Anterior cingulate cortex (tissue), 58 donors: ENCODE measurements at places on chromosomes 1 and 21.

DNA sequence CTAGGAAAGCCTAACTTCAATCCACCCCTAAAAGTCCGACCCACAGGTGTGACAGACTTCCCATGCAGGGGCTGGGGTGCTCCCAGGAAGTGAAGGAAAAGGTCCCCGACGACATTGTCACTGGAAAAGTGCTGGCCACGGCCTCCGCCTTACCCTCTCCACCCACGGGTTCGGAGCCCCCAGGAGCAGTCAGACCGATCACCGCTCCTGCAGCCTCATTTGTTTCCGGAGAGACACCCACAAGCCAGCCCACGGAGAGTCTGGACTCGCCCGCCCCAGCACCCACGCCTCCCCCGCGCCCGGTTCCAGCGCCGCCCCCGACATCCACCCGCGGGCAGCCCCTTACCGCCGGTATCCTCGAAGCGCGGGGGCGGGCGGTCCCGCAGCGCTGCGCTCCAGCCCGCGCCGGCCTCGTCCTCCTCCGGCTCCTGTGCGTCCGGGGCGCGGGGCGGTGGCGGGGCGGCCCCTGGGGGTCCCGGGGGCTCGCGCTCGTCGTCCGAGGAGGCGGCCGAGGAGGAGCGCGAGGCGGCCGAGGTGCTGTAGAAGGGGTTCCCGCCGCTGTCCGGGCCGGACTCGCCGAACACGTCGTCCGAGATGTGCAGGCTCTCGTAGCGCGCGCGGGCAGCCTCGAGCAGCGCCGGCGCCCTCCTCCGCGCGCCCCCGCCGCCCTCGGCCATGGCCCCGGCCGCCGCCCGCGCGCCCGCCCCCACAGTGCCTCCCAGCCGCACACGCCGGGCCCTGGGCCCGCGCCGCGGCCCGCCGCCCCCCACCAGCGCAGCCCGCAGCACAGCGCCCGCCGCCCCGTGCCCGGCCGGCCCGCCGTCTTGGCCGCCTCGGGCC lies 660 bp downstream of the PGBD5 start:
- DNase-seq, result no peak

GRCh38 chr1:153336650-153337049 lies 12.0 kb downstream of the PGLYRP4 start:
- DNase-seq, result no peak

GRCh38 chr1:34711485-34711884 lies 43.4 kb upstream of the GJB5 start:
- no peak for DNase-seq

- no peak for DNase-seq
Observed at GRCh38 chr1:244092293-244092963, 41.3 kb downstream of the ZBTB18 start.

- no peak for DNase-seq
Observed at GRCh38 chr1:221832617-221833016, 90.7 kb upstream of the DUSP10 start.

DNA sequence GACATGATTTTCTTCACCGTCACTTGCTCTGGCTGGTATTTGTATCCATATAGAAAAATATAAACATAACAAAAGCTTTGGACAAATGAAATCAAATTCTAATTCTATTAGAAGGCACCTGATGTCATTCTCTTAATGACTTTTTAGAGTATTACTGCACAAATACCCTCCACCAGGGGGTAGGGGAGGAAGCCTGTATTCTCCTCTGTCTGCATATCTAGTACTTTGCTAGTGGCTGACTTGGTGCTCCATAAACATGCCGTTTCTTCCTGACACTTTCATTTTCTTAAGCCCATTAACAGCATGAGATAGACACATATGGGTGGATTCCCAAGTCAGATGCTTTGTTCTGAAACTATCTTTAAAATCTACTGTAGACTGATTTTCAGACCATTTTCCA lies 20.6 kb upstream of the KCNJ15 start:
- no peak for DNase-seq

- no peak for DNase-seq
Observed at GRCh38 chr1:233569636-233570035, 44.3 kb upstream of the KCNK1 start.

GRCh38 chr1:93148001-93148400 lies 32.2 kb downstream of the TMED5 start:
- no peak for DNase-seq

- no peak for DNase-seq
Observed at GRCh38 chr1:54545916-54546635, 2.0 kb upstream of the ACOT11 start.

GRCh38 chr1:156045076-156045475 lies 8.5 kb downstream of the UBQLN4 start:
- DNase-seq, result no peak

DNA sequence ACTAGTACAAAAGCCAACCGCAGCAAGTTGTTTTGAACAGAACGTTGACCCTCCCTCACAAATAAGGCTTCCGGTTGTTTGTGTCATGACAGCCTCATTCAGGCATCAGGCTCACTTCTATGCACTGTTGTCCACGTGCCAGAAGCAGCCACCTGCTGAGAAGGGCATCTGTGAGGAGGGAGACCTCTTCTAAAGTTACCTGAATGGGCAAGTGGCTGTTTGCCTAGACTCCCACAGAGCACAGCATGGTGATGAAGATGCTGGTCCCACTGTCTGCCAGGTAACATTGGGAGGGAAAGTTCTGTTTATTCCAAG lies 176.1 kb downstream of the CLIC6 start:
- no peak for DNase-seq

- no peak for DNase-seq
Observed at GRCh38 chr1:30680429-30680828, 43.0 kb downstream of the MATN1 start.

- DNase-seq, result no peak
Observed at GRCh38 chr1:22884806-22885530, 87.7 kb downstream of the LACTBL1 start.

DNA sequence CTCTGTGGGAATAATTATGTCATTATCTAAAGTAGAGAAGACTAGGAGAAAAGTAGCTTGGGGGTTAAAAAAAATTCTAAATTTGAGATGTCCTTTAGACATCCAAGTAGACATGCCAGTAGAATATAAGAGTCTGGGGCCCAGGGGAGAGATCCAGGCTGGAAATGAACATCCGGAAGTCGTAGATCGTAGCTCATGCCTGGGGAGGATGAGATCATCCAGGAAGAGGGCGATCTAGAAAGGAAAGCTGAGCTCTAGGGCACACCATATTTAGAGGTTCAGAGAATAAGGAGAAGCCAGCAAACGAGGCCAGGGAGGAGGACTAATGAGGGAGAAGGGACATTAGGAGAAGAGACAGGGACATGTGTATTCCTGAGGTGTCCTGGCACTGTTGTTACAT lies 12.2 kb downstream of the NGF start:
- DNase-seq, result no peak

DNA sequence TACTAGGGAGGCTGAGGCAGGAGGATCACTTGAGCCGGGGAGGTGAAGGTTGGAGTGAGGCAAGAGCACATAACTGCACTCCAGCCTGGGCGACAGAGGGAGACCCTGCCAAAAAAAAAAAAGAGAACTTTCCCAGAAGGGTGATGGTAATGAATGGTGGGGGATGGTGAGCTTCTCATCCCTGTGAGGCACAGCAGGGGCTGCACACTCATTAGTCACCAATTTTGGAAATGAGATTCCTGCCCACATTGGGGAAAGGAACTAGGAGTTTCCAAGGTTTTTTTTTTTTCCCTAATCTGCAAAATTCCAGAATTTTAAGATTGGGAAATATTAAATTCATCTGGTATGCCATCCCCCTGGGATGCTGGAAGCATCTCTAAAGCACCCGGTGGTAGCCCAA lies 50.2 kb upstream of the SSBP3 start:
- no peak for DNase-seq

GRCh38 chr1:198220428-198220827 lies 63.6 kb downstream of the NEK7 start:
- DNase-seq, result no peak

GRCh38 chr1:11761988-11762406 lies at the start of gene C1orf167:
C1orf167 (plus strand) TSS chr1:11762193; CDS start chr1:11764401, 2,208 bp downstream.
- DNase-seq, result no peak

- DNase-seq, result no peak
Observed at GRCh38 chr1:205241366-205242030, 13.8 kb downstream of the TMCC2 start.

DNA sequence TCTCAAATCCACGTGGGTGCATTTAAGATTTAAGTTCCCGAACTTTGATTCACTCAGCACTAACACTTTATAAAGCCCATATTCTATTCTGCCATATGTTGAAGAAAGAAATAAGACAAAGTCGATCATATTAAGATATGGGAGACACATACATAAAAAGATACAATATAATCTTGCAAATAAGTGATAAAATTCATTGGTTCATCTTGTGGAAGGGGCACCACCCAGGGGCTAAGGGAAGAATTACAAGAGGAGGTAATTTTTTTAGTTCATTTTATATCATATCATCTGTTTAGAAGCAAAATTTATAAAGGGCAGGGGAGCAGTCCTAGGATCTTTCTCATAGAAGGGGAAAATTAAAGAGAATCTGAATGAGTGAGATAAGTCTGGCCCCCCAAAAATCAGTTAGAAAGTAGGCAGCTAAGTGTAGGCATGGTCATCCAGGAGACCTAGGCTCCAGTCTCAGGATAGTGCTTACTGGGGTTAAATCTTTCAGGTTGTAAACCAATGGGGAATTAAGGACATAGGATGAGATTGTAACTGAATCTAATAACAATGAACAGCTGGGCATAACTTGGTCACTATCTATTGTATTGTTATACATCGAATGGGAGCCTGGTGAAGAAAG lies 124.2 kb upstream of the L1TD1 start:
- no peak for DNase-seq

DNA sequence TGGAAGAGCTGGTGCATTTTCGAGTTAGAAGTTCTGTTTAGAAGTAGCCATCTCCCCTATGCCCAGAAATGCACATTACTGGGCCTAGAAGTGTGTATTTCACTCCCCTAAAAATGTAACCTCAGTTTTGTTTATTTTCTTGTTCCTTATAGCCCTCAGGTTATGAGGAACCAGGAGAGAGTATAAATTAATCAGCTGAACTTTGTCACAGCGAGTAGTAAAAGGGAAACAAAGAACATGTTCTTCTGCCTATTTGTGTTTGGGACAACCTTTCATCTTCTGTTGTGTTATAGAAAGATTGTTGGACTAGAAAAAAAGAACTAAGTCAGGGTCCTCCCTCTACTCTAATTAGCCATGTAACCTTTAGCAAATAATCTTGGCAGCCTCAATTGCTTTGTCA lies 160.5 kb upstream of the PDE4B start:
- DNase-seq, result no peak

- DNase-seq, result no peak
Observed at GRCh38 chr1:37633938-37634243, 801 bp downstream of the RSPO1 start.

GRCh38 chr1:71093938-71094337 lies 13.1 kb upstream of the ZRANB2 start:
- DNase-seq, result no peak

DNA sequence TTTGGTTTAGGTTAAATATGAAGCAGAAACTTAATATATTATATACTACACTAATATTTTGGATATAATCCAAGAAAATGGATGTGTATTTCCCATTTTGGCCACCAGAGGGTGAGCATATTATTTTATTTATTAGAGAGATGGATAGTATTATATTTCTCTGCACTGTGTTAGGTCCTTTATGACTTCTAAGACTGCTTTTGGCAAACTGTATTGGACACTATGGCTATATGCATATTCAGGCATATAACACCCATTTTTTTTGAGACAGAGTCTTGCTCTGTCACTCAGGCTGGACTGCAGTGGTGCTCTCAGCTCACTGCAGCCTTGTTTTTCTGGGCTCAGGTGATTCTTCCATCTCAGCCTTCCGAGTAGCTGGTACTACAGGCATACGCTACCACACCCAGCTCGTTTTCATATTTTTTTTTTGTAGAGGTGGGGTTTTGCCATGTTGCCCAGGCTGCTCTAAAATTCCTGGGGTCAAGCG lies 17.8 kb upstream of the PGM1 start:
- DNase-seq, result no peak

DNA sequence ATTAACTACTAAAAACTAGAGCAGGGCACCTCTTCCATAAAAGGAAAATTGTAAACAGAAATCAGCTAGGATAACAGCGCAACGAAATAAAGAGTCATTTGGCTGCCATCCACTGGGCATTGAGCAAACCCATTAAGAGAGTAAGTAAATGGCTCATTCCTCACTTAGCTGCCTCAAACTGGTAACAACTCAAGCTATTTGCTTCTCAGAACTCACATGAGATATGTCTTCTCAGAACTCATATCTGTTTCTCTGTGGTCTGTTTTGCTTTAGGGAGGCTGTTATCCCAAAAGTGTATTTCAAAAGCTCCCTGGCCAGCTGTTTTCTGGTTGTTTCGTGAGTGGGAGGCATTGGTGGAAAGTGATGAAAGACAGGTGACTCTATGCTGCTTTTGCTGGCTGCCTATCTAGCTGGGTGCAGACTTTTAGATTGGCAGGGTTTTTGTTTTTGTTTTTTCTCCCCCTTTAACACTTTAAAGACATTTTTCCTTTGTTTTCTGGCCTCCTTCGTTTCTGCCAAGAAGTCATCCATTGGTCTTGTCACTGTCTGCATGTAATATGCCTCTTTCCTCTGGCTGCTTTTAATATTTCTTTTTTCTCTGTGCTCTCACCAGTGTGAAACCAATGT lies 269.2 kb upstream of the RGS18 start:
- DNase-seq, result no peak

DNA sequence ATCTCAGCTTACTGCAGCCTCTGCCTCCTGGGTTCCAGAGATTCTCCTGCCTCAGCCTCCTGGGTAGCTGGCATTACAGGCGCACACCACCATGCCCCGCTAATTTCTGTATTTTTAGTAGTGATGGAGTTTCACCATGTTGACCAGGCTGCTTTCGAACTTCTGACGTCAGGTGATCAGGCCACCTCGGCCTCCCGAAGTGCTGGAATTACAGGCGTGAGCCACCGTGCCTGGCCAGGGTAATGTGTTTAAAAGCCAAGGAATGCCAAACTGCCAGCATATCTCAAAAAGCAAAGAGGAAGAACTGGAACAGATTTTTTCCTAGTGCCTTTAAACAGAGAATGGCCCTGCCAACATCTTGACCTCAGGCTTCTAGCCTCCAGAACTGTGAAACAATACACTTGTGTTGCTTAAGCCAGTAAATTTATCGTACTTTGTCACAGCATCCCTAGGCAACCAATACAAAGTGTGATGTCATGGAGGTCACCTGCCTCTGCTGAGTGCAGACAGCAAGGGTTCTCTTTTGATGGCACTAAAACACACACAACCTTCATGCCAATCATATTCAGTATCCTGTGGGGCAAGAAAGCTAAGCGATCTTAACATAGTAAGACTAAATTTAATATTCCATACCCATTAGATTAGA lies 858.3 kb upstream of the TMPRSS15 start:
- no peak for DNase-seq

- no peak for DNase-seq
Observed at GRCh38 chr1:113452921-113453770, 62.8 kb downstream of the MAGI3 start.

DNA sequence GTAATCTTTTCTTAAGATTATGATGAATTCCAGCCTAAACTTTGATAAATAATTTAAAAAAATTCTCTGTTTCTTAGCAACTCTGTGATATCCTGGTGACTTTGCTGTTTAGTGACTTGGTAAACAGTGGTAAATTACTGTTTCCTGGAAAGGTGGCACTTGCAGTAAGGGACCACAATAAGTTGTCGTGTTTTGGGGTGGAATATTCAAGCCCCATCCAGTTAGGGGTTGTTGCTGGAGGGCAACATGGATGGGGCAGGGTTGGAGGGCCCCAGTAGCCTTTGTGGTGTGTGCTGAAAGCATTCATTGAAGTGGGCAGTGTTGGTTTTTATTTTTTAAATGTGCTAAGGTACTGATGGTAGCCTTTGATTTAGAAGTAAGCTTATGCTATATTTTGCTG lies 30.3 kb downstream of the PRDM2 start:
- no peak for DNase-seq
